ENCODE measurements at places on chromosomes 6 and 20. TPM values are rescaled to one million over a fixed set of nuclear protein-coding genes. Genes with fewer than 3 reads are reported as not detected.

GRCh38 chr6:32047855-32048766 lies 9.9 kb downstream of the CYP21A2 start:
- peak; percentile 81 for ATAC-seq

DNA sequence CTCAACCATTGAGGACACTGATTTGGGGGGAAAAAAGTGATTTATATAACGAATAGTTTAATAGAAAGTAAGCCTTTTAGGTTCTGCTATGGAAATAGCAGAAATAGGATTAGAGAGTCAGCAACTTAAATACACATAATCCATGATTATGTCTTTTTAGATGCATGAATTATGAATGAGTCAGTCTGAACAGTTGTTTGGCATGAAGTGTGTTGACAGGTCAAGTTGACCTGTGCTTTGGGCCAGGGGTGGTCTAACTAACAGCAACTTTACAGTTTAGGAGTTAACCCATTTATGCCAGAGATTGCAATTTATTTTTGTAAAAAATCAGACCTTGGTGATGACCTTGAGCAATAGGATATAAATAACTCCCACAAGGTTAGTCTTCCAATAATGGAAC lies 191.3 kb downstream of the MTFR2 start:
- ATAC-seq: no peak

GRCh38 chr6:3794092-3794491 lies 42.6 kb upstream of the PXDC1 start:
- ATAC-seq: no peak

The KCNB1 gene
- total RNA-seq: not detected

DNA sequence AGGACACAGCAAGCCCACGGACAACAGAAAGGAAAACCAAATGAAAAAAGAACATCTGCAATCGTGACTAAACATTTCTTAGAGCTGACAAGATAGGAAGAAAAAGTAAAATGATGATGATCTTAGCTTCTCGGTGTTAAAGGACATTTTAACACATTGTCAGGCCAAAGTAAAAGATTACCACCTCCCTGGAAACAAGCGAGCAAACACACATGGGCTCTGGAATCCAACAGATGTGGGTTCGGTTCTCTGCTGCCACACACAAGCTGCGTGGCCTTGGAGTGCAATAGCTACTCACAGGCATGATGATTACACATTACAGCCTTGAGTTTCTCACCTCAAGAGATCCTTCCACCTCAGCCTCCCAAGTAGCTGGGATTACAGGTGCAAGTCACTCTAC lies 7.5 kb upstream of the AAR2 start:
- no peak for ATAC-seq

The KCNK5 gene
- 6.1 TPM for total RNA-seq

The TAF8 gene
- 60.9 TPM for total RNA-seq

The CLPSL1 gene
- total RNA-seq: not detected

- no peak for ATAC-seq
Measured at GRCh38 chr6:37539171-37540028, 39.7 kb upstream of the CCDC167 start.

Measured in activated T-helper 17 cell treated with anti-CD3 and anti-CD28 coated beads, Interleukin-2, amount 50 U/mL, for 72 hours (primary cell).